CD4-positive, CD25-positive, alpha-beta regulatory T cell (primary cell): ENCODE measurements at places on chromosomes 13 and 19. TPM values are rescaled to one million over a fixed set of nuclear protein-coding genes. Genes with fewer than 3 reads are reported as not detected.

Gene SIGLEC11
- total RNA-seq = not detected

Gene KLK10
- total RNA-seq = not detected

GRCh38 chr13:34155931-34156607 is 338.1 kb downstream of the RFC3 start:
- H3K27ac ChIP-seq = no peak overlapping the region
- H3K27me3 ChIP-seq = no peaks in the 10 kb centered on the region
- peak overlapping the region; percentile 7 for H3K4me3 ChIP-seq
- H3K36me3 ChIP-seq = no peaks in the 10 kb centered on the region

Gene SERP2
- total RNA-seq = not detected

DNA sequence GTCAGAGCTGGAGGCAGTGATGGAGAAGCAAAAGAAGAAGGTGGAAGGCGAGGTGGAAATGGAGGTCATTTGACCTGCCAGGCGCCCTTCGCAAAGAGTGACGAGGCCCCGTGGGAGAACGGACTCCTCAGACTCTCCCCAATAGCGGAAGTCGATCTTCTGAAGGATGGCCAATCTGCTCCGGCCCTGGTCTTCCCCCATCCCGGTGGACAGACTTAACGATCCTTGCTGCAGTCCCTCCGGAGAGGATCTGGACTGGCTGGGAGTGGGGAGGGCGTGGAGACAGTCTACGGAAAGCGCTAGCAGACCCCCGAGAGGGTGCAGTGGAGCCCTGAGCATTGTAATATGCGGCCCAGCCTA is 11.9 kb downstream of the EPS8L1 start:
- no peak overlapping the region for H3K27ac ChIP-seq
- H3K4me3 ChIP-seq = no peak overlapping the region
- H3K4me1 ChIP-seq = peaks cover 22% of the 10 kb centered on the region
- peaks cover 5% of the 10 kb centered on the region for H3K36me3 ChIP-seq
